Activated effector memory CD4-positive, alpha-beta T cell treated with Interleukin-2 at 50 U/mL for 16 hours (primary cell): ENCODE measurements at places on chromosomes 3 and 15.
A peak's percentile ranks its signal among the peaks of the same experiment; 100 is the strongest.

DNA sequence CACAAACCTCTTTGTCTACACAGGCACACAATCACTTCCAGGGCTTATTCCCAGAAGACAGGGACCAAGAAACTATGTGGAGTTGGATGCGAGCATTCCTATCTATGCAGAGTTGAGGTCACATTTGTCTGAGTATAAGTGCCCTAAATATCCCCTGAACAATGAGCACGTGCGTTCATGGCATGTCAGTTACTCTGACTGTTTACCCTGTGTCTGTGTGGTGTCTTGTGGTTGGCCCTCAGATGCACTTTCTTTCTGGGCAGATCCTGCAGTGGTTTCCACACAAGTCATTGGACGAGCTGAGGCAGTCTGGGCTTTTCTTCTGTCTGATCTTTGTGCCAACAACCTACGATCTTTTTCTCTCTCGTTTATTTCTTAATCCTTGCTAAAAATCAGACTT lies 134.5 kb downstream of the FBN1 start:
- no peak for DNase-seq

DNA sequence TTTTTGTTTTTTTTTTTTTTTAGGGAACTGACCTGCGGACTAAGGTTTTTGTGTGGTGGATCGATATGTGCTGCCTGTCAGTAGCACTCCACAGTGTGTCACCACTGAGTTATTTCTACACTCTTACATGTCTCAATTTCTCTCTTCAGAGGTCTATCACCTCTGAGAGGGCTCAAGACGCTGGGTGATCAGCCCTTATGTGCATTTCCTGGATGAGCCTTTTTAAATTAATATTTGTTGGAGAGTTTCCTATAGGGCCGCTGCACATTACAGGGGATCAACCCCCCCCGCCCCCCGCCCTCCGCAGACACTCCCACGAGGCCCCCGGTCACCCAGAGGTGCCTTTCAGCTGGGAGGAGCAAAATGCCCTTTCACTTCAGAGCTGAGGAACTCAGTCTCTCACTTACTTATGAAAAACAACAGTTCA lies 34.5 kb upstream of the AP4E1 start:
- no peak for DNase-seq

GRCh38 chr3:58421004-58421403 lies 12.6 kb downstream of the PDHB start:
- no peak for DNase-seq

DNA sequence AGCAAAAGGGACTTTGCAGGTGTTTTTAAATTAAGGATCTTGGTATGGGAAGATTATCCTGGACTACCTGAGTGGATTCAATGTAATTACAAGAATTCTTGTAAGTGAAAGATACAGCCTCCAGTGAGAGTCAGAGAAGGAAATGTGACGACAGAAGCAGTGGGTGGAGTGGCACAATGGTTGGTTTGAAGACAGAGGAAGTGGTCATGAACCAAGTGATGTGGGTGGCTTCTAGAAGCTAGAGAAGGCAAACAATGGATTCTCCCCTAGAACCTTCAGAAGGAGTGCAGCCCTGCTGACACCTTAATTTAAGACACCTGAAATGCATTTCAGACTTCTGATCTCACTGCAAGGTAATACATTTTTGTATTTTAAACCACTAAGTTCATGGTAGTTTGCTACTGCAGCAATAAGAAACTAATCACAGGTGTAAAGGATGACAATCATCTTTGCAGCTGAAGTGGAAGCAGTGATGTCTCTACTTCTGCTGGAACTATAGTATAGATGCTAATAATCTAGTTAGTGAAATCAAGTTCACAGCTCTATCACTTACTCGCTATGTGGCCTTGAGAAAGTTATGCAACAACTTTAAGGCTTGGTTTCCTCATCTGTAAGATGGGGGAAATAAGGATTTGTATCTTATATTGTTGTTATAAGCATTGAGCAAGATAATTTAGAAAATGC lies 403.4 kb upstream of the SUCLG2 start:
- peak; percentile 42 for DNase-seq

DNA sequence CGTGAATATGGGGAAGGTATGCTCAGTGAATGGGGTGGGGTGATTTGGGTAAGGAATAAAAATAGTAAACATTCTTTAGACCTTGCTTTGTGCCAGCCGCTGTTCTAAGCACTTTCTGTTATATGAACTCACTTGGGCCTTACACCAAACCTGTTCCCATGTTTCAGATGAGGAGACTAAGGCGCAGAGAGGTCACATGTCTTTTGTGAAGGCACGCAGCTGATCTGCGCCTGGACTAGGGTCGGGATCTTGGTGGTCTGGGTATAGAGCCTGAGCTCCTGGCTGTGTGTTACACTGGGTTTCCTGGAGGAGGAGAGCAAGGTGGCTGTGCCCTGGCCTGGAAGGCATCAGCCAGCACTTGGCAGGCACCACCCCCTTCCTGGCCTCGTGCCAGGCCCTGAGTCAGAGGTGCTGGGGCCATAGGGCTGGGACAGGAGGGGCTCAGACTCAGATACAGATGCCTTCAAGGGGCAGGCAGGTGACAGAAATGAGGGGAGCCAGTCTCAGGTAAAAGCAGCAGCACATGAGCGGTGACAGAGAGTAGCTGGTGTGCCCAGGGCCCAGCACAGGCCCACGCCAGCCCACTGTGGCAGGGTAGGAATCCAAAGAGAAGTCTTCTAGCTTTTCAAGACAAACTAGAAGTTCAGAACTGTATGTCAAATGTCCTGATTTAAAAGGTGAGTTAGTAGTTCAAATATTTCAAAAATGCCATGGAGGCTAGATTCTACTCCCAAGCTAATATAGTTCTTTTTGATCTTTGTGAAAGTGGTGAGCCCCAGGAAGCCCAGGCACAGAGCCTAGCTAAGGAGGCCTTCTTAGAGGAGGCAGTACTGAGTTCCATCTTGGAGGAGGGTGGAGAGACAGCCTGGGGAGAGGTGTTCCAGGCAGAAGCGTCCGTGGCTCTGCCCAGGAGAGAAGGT lies 83.1 kb downstream of the DNAJB8 start:
- DNase-seq = peak; percentile 10

- DNase-seq = peak; percentile 42
Measured at GRCh38 chr3:9808345-9809037, 1.6 kb upstream of the TTLL3 start.

DNA sequence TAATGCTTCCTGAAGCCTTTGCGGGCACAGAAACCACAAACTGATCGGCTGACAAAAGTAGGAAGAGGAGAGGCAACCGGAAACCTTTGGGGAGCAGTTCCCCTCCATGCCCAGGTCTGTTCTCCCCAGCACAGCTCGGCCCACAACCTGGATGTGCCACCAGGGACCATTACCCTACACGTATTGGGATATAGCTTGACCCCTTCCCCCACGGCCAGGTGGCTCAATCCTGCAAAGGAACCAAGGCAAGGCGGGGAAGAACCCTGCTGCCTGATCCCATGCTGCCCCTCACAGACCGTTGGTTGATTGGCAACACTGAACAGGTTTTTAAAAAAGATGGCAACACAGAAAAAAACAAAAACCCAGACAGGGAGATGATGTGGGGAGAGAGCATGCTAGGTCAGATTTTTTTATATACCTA lies 19.7 kb upstream of the TCAIM start:
- DNase-seq = no peak

- no peak for DNase-seq
Measured at GRCh38 chr15:79948095-79948695, 22.8 kb downstream of the BCL2A1 start.

DNA sequence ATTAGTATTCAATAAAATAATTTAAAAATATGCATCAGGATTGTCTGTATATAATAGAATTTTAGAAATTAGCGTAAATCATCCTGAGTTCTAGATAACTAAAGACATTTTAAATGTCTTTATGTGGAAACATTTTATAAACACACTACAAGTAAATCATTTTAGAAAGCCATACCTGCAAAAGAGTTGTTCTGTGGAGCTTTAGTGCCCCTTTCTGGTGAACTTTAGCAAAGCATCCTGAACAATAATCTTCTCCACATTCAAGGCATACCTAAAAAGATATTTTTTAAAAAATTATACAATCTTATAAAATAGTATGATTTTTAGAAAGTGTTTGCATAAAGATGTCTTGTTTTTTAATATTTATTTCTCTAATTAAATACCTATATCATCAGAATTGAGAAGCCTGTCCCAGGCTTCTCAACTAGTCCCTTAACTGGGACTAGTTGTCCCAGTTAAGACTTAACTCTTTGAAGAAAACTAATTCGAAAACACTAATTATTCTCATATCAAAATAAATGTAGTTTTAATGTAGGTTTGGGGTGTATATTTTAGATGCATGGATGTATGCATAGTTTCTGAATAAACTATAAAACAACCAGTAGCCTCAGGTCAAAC lies 29.7 kb downstream of the ZBBX start:
- DNase-seq = no peak

- no peak for DNase-seq
Measured at GRCh38 chr3:37856381-37856780, 5.3 kb upstream of the CTDSPL start.

GRCh38 chr3:47444103-47444502 lies 31.6 kb downstream of the SCAP start:
- no peak for DNase-seq

- DNase-seq = no peak
Measured at GRCh38 chr15:84988909-84989644, 7.4 kb downstream of the PDE8A start.

GRCh38 chr15:66646308-66646707 lies 55.7 kb upstream of the SMAD6 start:
- DNase-seq = no peak

- DNase-seq = no peak
Measured at GRCh38 chr15:97745481-97746071, 214.9 kb upstream of the ARRDC4 start.

DNA sequence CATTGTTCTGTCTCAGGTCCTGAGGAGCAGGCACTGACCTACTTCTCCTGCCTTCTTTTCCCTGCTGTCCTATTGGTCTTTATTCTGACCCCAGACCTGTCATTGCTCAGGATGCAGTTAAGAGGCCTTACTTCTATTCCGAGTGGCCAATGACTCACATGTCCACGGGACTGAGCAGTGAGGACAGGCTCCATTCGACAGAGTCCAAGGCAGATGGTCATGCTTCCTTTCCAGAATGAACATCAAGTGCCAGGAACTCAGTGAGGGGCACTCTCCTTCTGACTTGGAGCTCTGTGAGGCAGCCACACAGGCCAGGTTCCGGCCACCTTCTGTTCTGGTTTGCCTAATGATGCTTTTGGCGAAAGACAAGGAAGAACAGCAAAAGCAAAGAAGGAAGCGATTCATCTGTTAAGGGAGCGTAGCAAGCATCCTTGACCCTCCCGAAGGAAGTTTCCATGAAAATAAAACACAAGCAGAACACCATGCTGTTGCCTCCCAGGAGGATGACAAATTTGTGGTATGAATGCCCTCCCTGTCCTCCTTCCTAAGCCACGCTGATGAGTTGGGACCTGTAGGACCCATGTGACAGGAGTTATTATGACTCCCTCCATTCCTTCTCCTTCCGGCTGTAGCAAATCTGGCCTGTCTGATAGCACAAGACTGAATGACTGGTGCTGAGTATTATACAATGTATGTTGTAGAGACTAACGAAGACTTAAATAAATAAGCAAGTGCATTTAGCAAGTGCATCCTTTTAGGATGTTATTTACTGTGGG lies 14.4 kb upstream of the TPRG1 start:
- DNase-seq = no peak

DNA sequence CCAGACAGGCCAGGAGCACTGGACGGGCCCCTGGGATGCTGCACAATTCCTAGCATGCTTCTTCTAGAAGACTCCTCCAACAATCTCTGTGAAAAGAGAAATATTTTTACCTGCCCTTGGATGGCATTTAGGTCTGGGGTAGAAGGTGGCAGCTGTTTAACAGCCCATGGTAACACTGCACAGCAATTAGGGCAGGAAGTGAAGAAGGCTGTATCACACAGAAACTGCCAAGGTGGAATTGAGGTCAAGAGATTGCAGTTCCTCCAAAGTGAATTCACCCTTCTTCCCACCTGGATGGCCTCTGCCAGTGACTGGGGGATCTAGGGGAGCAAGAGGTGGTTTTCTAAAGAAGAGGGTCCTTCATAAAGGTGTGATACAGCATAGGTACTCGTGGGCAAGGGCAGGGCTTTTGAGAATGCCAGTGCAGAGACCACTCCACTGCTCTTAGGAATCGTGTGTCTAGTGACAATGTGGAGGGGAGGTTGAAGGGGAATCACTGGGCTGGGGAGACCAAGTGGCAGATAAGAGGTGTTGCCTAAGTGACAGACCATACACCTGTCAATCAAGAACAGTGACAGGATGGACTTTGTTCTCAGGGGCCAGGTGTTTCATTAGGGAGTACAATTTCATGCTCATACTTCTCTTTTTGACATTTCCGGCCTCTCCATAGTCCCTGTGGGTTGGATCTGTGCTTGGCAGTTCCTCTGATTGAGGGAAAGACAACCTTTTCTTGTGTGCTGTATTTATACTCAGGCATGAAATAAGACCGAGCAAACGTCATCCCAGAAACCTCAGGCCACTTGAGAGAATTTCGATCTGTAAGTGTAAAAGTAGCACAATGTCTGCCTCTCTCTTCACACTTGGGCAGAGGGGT lies 83.5 kb upstream of the BCL6 start:
- no peak for DNase-seq

DNA sequence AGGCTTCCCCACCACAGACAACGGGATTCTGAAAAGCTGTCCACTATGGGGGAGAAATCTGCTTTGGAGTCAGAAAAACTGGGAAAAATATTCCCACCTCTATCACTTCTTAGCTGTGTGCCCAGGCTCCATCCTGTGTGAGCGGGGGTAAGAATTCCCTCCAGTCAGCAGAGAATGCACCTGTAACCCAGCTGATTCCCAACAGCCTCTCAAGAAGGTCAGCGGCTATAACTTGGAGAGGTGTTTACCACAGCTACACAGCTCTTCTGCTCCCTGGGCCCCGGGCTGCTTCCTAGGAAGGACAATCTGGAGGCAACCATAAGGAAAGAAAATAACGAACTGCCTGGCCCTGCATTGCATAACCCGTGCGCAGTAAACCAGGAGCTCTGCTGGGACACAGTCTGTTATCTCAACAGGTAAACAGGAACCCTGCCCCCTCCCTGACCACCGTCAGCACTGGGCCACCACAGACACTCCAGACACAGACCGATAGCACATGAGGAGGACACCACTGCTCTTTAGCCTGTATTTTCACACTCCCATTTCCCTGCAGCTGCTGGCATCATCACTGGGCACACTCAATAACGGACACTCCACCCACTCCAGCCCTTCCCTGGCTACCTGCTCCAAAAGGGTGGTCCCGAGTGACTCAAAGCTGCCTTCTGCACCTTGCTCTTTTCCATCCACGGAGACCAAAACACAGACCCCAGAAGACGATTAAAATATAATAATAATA lies 2.1 kb downstream of the RAB43 start:
- no peak for DNase-seq

- no peak for DNase-seq
Measured at GRCh38 chr3:6351752-6352151, 509.2 kb upstream of the GRM7 start.

- DNase-seq = no peak
Measured at GRCh38 chr15:91925794-91926193, 72.3 kb downstream of the SLCO3A1 start.

GRCh38 chr15:75107908-75108838 lies 84.8 kb downstream of the PPCDC start:
- DNase-seq = peak; percentile 43

- no peak for DNase-seq
Measured at GRCh38 chr3:60336061-60336460, 915.2 kb downstream of the FHIT start.

GRCh38 chr15:83206526-83207008 lies 1.1 kb downstream of the HDGFL3 start:
- DNase-seq = no peak
